Activated CD4-positive, alpha-beta T cell treated with anti-CD3 and anti-CD28 coated beads for 1 hour (primary cell): ENCODE measurements at places on chromosomes 2 and 18.

GRCh38 chr2:161068670-161069069, 91.6 kb upstream of the TANK start:
- DNase-seq: no peak

DNA sequence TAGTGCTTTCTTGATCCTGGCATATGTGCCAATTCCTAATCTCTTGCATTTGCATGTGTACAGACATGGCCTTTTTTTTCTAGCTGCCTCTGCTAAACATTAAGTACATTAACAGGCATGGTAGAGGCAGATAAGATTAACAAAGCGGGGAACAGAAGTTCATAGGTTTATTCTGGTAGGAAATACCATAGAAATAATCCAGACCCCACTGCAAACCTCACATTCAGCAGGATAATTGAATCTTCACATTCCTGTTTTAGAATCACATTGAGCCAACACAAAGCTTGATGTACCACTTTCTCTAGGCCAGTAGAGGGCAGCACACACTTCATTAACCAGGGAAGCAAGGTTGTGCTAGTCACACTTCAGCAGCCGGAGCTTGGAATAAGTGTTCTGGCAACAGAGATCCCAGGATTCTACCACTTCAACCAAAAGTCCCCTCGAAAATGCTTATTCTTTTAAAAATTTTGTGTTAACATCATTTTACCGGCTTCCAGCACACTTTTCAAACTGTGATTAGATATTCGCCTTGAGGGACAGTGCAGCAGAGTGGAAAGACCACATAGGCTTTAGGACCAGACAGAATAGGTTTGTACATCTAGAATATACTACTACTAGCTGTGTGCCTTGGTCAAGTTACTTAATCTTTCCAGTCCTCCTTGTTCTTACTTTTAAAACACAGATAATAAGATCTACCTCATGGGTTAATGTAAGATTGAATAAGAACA, 420.2 kb upstream of the CHST9 start:
- DNase-seq: no peak

GRCh38 chr2:161138429-161138828, 21.8 kb upstream of the TANK start:
- no peak for DNase-seq

- no peak for DNase-seq
Measured at GRCh38 chr2:38268691-38269327, 108.3 kb downstream of the ATL2 start.

GRCh38 chr2:207697411-207697810, 14.0 kb upstream of the CCNYL1 start:
- no peak for DNase-seq
